Cardiac fibroblast (primary cell): ENCODE measurements at places on chromosomes 2 and 18.

- DNase-seq, result peak; percentile 73
Measured at GRCh38 chr2:133765658-133766057, 197.4 kb upstream of the NCKAP5 start.

- no peak for DNase-seq
Measured at GRCh38 chr2:88058191-88058590, 2.6 kb upstream of the KRCC1 start.

- no peak for DNase-seq
Measured at GRCh38 chr2:393711-394696, 106.1 kb upstream of the ALKAL2 start.

- DNase-seq, result peak; percentile 61
Measured at GRCh38 chr18:67608615-67609273, 92.2 kb upstream of the DSEL start.

GRCh38 chr2:73939419-73939818 is 12.7 kb downstream of the DGUOK start:
- DNase-seq, result peak; percentile 51

DNA sequence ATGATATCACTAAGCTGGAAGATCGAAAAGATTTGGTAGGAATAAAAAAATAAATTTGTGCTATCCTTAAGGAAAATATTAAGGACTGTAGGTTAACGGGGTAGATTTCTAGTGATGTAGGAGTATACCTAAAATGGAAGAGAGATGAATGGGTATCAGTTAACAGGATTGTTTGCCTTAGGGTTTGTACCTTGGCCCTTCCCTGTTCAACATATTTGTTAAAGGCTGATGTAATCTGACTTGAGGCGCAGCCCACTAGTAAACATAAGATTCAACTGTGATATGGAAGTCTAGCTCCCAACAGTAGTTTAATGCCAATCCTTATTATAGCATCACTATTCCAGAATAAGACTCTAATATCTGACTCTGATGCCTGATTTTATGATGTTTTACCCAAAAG is 685.2 kb downstream of the DCC start:
- DNase-seq, result no peak

GRCh38 chr2:60158262-60158661 is 395.2 kb downstream of the BCL11A start:
- no peak for DNase-seq

GRCh38 chr2:64478502-64479230 is 24.7 kb downstream of the LGALSL start:
- DNase-seq, result no peak

GRCh38 chr2:222355860-222356259 is 57.1 kb upstream of the PAX3 start:
- no peak for DNase-seq

DNA sequence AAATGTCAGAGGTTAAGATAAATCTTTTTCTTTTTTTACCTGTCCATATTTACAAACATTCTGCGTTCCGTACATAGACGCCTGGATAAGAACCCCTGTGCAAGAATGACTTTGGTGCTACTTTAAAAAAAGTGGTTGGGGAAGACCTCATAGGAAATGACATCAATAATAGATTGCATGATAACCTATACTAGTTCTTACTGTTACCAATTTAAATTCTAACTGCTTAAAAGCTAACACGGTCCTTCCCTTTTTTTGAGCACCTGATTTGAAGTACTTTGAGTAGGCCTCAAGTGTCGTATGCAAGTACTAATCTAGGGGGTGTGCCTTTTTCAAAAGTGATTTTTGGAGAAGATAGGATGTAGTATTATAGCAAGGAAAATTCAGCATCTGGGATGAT is 2.1 kb downstream of the SLC39A10 start:
- DNase-seq, result peak; percentile 17

DNA sequence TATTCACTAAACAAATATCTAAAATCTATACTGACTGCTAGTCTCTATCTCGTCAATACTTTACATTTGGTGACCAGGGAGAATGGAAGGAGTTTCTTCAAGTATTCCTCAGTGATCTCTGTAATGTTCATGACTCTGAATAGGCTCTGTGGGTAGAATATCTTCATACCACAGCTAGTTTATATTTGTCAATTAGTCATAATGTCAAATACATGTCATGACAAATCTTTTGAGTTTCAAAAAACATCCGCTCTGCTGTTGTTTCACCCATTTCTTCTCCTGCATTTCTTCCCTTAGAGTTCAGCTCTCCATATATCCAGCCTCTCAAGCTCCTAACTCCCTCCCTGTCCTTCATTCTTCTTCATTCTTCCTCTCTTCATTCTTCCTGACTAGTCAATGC is 206.5 kb upstream of the FANCL start:
- DNase-seq, result no peak

- no peak for DNase-seq
Measured at GRCh38 chr18:22060361-22060760, 109.0 kb upstream of the GATA6 start.

GRCh38 chr2:159053161-159054031 is 85.0 kb downstream of the TANC1 start:
- DNase-seq, result peak; percentile 96

DNA sequence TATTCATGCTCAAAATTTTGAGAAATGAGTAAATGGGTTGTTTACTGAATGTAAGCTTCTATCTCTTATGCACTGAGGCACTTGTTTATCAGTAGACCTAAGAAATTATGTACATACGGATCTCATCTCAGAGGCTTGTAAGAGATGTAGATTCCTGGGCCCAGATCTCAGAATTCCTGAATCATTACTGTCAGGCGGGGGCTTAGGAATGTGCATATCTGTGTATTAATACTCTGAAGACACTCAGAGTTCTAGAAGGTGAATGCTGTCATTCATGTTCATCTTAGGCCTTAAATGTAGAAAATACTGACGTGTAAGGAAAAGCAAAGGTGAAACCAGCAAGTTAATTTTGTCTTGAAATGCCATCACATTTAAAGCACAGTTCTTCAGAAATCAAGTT is 169.6 kb downstream of the FMNL2 start:
- DNase-seq, result peak; percentile 78

DNA sequence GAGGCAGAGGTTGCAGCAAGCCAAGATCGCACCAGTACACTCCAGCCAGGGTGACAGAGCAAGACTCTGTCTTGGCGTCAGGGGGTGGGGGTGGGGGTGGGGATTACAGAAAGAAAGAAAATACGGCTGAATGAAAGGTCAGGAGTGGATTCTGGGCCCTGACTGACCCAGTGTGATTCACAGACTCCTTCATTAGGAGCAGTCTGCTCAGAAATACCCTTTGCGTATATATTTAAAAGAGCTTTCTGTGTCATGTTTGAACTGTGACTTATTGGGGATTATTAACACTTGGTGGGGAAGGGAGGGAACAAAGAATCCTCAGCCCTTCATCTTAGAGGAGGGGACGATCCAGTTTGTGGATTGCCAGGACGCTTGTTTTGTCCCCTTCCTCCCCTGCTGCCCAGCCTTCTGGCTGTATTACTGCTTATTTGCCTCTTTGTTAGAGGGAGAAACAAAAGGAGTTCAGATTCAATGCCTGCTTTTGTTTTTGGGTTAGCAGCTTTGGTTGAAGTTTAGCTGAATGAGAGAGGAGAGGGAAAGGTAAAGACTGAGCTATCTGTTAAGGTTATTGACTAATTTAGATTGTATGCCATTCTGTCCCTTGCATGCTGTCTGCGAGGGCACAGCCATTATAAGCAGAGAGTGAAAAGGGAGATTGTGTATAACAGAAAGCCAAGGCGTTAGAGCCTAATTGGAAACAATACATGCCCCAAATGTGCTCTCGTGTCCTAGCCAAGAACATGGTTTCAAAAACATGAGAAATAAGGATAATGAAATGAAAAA is 118.3 kb downstream of the FMNL2 start:
- no peak for DNase-seq

- DNase-seq, result no peak
Measured at GRCh38 chr2:242065426-242065825, 195.9 kb downstream of the RTP5 start.

DNA sequence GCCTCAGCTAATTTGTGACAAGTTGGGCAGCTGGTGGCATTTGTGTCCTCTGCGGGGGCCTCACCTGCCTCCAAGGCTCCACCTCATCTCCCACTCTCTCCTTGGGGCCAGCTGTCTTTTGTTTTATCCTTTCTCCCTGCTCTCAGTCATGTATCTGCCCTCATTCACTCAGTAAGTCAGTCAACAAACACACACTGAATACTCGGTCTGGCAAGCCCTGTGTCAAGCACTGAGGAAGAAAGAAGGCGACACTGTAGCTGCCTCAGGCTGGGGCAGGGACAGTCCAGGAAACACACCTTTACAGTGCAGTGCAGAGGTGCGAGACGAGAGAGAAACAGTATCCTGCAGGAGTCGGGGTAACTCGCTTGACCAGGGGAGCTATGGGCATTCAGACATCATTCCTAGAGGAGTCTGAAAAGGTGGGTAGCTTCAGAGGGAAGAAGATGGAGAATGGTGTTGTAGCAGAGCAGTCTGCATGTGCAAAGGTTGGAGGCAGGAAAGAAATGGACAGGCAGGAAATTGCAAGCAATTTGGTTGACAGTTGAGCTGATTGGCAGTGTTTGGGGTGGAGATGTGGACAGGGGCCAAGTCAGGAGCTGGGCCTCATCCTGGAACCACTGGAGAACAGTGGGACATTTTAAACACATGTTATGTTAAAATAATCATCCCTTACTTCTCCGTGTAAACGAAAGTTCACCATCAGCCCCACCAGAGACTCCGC is 34.9 kb downstream of the SCTR start:
- no peak for DNase-seq

GRCh38 chr2:217279140-217279539 is 419.3 kb upstream of the TNP1 start:
- peak; percentile 67 for DNase-seq

DNA sequence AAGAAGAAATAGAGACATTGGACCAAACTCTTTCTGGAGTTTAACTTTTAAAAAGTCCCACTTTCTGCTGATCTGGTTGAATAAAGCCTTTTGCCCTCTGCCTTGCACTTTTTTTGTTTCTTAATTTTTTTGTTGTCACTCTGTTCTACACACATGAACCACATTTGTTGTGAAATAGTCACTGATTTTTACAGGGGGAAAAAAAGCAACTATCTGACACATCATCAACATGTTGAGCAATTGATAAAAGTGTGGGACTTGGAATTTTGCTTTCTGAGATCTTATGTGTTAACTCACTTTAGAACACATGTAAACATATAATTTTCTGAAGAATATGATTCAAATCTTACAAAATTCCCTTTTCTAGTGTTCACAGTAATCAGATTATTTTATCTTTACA is 414.8 kb upstream of the FIGN start:
- peak; percentile 8 for DNase-seq

DNA sequence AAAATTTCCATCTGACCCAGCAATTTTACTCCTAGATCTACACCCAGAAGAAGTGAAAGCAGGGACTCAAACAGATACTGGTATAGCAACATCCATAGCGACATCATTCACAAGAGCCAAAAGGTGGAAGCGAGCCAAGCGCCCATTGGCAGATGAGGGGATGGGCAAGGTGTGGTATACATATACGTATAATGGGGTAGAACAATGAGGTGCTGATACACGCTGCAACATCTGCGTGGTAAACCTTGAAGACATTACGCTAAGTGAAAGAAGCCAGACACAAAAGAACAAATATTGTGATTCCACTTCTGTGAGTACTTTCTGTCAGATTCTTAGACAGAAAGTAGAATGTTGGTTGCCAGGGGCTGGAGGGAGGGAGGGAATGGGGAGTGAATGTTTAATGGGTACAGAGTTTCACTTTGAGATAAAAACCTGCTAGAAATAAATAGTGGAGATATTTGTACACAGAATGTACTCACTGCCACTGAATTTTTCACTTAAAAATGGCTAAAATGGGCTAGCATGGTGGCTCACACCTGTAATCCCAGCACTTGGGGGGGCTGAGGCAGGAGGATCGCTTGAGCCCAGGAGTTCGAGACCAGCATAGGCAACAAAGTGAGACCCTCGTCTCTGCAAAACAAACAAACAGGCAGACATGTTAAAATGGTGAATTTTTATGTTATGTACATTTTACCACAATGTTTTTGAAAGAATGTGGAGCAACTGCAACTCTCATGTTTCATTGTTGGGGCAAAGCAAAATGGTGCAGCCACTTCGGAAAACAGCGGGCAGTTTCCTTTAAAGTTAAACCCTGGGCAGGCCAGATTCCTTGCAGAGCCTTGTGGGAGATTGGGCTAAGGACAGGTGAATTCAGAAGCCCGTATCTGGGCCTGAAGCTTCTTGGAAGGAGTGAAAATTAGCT is 103.4 kb upstream of the MYCN start:
- no peak for DNase-seq

GRCh38 chr18:55251254-55251971 is 292.2 kb upstream of the CCDC68 start:
- peak; percentile 65 for DNase-seq

DNA sequence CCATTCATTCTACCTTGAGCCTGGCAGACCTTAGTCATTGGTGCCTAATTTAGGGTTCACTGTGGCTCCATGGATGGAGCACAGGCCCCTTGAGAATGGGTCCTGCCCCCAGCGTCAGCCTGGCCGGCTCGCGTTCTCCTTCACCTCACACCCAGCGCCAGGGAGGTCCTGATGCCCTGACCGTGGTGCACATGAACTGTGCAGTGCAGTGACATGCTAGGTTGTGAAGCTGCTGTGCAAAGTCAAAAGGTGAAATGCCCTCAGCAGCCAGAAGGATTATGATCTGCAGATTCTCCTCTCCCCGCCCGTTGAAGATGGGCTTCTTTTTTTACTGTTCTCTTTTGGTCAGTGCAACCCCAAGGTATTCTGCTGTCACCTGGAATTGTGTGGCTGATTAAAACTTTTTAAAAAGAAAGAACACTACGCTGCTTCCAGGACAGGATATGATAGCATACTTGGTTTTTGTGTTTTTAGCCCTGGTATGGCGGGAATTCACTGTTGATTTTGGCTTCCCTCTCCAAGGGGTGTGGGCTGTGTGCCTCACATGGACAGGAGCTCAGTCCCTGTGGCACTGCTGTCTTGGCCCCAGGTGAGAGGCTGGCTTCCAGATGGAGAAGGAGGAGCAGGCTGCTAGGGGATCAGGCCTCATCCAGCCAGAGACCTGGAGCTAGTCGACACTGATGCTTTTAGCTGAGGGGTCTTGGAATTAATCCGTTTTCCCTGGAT is 49.4 kb upstream of the MCFD2 start:
- DNase-seq, result peak; percentile 57

GRCh38 chr2:84964406-84965191 is 6.4 kb upstream of the KCMF1 start:
- no peak for DNase-seq

DNA sequence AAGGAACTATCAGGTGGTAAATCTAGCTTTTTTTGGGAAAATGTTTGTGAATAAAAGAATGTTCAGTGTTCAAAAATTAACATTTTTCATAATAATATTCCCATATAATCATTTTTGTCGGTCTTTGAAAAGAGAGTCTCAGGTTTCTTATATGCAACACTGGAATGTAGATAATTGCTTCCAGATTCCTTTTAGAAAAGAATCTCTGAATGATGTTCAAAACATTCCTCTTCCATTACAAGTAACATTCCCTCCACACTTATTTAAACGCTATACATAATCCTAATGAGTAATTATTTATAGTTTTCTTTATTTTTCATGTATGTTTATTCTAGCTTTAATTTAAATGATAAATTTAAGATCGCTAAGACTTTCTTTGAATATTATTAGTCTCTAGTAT is 7.0 kb downstream of the ZSWIM2 start:
- peak; percentile 74 for DNase-seq
